Stimulated activated CD4-positive, alpha-beta T cell treated with anti-CD3 and anti-CD28 coated beads, Interleukin-15, amount 100 ng/mL, for 48 hours (primary cell): ENCODE measurements at places on chromosomes 11 and 22.

GRCh38 chr11:95252586-95252985 lies 21.6 kb upstream of the SESN3 start:
- no peak for DNase-seq

GRCh38 chr11:44889266-44889665 lies 61.4 kb downstream of the TP53I11 start:
- DNase-seq: no peak

- DNase-seq: no peak
These were observed 17.8 kb downstream of the MB start for GRCh38 chr22:35599364-35599763.

GRCh38 chr22:43812149-43812842 lies at the start of gene EFCAB6:
Gene EFCAB6 (minus strand): TSS chr22:43812305. CDS start chr22:43782318, 29,987 bp downstream.
- DNase-seq: peak; percentile 88

GRCh38 chr11:127643268-127644058 lies 642.9 kb upstream of the KIRREL3 start:
- no peak for DNase-seq

GRCh38 chr11:65334696-65335295 lies 1.1 kb downstream of the DPF2 start:
- no peak for DNase-seq

DNA sequence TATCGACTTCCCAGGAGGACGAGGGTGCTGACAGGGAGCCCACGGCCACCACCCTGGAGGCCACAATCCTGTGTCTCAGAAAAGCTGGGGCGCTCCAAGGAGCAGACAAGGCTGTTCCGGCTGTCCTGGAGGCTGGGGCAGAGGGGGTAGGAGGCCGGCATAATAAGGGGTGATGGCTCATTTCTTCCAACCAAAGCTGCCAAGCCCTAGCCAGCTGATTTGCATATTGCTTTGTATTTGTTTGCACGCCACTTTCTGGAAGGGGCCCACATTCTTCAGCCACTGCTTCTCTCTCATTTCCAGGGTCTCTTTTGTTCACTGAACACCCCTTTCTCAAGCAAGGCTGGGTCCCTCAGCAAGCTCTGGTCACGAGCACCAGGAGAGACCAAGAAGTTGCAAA lies 4.7 kb downstream of the PDE2A start:
- DNase-seq: no peak

- no peak for DNase-seq
These were observed 395.9 kb upstream of the CCDC90B start for GRCh38 chr11:83681906-83682610.

GRCh38 chr11:108346451-108346850 lies 120.9 kb downstream of the C11orf65 start:
- DNase-seq: no peak

GRCh38 chr22:31075961-31076360 lies 5.2 kb upstream of the SMTN start:
- DNase-seq: no peak

DNA sequence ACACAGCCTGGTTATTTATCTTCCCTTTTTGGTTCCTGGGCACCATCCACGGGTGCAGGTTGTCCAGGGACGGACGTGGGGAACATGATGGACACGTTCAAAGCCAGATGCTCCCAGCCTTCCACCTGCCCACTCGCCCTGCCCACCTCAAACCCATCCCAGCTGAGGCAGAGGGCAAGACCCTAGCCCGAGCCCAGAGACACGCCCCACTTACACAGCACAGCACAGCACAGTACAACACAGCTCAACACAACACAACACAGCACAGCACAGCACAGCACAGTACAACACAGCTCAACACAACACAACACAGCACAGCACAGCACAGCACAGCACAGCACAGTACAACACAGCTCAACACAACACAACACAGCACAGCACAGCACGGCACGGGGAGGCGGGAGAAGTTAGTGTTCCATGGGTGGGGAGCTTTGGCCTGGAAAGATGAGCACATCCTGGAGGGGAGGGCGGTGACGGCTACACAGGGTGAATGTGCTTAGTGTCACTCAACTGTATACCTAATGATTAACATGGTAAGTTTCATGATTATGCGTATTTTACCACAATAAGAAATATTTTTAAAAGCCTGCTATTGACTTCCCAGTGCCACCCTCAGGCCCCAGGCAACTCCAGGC lies 1507.5 kb downstream of the BRD1 start:
- no peak for DNase-seq

DNA sequence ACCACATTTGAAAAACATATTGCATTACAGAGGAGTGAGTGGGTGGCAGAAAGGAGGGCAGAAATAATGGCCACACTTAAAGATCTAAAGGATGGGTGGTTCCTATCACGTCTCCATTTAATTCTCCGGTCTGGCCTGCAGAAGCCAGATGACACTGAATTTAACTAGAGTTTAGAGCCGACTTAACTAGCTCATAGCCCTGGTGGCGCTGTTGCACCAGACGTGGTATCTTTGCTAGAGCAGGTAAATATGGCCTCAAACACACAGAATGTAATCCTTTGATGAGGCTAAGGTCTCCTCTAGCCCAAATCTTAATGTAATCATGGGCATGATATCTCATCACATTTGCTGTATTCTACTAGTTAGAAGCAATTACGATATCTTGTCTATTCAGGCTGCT lies 51.5 kb upstream of the GAL start:
- DNase-seq: no peak

- no peak for DNase-seq
These were observed 32.3 kb upstream of the P2RY2 start for GRCh38 chr11:73185680-73186293.

- DNase-seq: no peak
These were observed 5.5 kb downstream of the TTC28 start for GRCh38 chr22:28674121-28674563.

GRCh38 chr22:30626413-30626812 lies 9.2 kb upstream of the SLC35E4 start:
- no peak for DNase-seq

DNA sequence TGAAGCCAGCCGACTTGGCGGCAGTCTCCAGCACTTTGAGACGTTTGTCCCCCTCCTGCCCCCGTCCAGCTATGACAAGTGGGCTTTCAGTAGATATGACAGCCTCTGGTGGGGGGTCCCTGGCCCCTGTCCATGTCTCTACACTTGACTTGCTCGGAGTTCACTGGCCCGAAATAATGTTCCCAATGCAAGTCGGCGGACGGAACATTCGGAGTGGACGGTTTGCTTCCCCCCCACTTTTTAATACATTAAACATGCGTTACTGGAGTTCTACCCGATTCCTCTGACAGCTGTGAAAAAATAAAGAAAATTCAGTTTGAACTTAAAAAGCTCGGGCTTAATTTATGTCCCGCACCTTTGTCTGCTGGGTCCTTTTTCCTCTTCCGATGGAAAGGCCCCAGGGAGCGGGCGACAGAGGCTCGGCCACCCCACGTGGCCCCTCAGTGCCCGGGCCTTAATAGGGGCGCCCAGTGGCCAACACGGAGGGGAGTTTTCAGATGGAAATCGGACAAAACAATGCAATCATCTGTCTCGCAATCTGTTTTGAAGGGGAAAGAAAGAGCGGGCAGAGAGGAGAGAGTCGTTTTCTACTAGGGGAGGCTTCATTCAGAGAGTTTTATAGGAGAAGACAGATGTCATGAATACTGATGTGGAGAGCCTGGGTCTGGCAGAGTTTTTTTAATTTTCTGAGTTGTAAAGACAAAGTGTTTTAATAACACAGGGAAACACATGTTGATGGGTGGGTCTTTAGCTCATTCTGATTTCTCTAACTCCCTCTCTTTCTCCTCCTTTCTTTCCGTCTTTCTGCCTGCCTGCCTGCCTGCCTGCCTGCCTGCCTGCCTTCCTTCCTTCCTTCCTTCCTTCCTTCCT lies 50.2 kb downstream of the SMIM38 start:
- no peak for DNase-seq

- DNase-seq: no peak
These were observed 307.5 kb upstream of the ZC3H12C start for GRCh38 chr11:109785714-109786113.

- no peak for DNase-seq
These were observed 1.9 kb downstream of the MMP8 start for GRCh38 chr11:102722821-102723220.

DNA sequence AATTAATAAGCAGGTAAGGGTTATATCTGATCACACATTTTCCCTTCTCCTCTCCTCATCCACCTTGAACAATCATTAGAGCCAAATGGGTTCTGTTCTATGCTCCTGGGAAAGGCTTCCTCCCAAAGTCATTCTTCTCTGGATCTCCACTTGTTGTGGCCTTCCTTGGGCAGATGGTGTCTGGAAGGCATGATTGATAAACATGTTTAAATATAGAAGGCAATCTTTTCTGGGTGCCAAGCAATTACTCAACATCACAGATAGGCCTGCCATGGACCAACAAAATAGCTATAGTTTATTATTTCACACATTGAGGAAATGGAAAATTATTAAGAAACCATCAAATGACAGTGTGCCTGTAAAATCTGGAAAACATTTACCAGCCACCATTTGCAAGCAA lies 73.5 kb downstream of the KCNA4 start:
- no peak for DNase-seq

- no peak for DNase-seq
These were observed 52.2 kb downstream of the PRDM10 start for GRCh38 chr11:129950101-129951091.

GRCh38 chr11:65204646-65205601 lies 23.2 kb downstream of the CAPN1 start:
- peak; percentile 26 for DNase-seq
